ENCODE measurements at places on chromosomes 1 and 21.

- DNase-seq = no peak
Observed at GRCh38 chr1:31978843-31979400, 34.7 kb upstream of the KHDRBS1 start.

DNA sequence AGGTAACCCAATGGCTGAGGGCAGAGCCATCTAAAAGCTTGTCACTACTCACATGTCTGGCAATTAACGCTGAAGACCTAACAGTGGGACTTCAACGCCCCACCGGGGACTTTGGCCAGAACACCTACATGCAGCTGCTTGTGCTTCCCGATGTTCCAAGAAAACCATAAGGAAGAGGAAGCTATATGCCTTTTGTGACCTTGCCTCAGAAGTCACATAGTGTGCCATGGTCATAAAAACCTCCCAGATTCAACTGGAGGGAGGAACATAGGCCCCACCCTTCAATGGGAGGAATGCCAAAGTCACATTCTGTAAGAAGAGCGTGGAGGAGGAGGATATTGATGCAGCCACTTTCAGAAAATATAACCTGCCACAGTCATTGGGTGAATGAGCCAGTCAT lies 147.8 kb upstream of the MAGI3 start:
- no peak for DNase-seq

GRCh38 chr1:19430121-19431068 lies 54.9 kb downstream of the CAPZB start:
- DNase-seq = no peak

GRCh38 chr1:164759144-164759920 lies 200.3 kb downstream of the PBX1 start:
- no peak for DNase-seq

DNA sequence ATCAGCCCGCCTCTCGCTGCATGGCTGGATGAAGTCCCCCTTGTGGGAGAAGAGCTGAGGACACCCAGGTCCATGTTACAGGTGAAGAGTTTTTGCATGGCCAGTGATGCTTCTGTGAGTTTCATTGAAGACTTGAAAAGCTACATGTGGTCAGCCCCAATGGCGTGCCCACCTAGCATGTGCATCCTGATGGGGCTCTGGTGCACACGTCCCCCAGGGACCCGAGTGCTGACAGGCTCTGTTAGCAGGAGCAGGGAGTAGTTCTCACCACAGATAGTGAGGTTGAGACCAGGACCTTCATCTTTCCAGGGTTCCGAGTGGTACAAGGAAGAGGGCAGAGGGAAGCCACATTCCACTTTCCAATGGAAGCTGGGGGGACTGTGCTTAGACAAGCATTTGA lies 184.8 kb upstream of the C1orf174 start:
- no peak for DNase-seq

DNA sequence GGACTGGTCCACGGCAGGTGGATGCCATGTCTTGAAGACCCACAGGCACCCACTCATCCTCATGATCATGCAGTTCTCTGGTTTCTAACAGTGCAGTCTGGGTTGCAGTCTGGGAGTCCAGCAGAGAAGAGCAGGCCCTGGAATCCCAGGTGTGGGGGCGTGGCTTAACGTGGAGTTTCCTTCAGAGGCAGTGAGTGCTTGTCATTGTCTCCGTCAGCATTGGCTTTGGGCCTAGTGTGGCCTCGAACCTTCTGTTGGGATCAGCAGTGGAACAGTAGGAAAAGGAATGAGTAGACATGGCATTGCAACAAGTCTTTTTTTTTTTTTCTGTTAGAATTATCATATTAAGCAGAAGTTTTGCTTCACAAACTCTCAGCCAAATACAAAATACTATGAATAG lies 12.8 kb downstream of the LGALS8 start:
- DNase-seq = no peak

- DNase-seq = no peak
Observed at GRCh38 chr1:70264839-70265238, 43.7 kb downstream of the SRSF11 start.

DNA sequence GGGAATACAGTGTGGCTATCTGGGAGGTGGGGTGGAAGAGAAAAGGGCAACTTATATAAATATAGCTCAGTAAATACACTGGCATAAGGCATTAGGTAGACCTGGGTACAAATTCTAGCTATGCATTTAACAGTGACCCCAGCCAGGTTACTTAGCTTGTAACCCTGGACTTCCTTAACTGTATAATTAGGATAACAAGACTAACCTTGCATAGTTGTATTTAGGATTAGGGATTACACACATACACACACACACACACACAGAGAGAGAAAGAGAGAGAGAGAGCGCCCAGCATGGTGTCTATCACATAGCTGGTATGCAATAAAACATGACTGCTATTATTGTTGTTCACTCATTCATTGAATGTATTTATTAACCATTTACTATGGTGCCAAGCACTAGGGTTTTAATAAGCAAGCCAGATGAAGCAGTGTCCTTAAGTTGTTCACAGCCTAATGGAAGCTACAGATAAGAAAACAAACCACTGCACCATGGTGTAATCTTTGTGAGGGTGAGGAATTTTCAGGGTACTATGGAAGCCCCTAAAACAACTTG lies 251.4 kb downstream of the ZNF648 start:
- DNase-seq = no peak

DNA sequence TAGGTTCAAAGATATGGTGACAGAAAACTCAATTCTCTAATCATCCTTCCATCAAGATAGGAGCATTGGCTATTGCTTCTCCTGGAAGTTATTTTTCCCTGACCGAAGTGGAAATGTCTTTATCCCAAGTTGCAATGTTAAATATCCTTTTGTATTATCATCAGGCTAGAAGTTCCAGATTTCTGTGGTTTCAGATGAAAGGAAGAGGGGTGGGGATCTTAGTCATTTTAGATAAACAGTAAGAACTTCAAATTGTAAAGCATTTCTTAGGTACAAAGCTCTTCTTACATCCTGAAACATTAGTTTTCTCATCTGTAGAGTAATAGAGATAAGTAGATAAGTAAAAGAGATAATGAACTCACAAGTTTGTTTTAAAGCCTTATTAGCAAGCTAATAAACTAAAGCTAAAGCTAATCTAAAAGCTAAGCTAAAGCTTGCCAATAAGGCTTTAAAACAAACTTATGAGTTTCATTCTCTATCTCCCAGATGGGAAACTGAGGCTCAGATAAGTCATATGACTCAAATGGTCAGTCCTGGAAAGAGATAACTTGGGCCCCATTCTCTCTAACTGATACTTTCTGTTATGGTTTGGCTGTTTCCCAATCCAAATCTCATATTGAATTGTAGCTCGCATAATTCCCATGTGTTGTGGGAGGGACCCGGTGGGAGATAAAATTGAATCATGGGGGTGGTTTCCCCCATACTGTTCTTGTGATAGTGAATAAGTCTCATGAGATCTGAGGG lies 99.2 kb upstream of the KCNK2 start:
- no peak for DNase-seq

GRCh38 chr21:26777166-26777565 lies 68.0 kb downstream of the ADAMTS1 start:
- DNase-seq = no peak

Data from GM10248 (cell line).